ENCODE measurements at places on chromosomes 3 and 15. TPM values are rescaled to one million over a fixed set of nuclear protein-coding genes. Genes with fewer than 3 reads are reported as not detected.

Gene FMN1
- 0.29 TPM for total RNA-seq

Gene NPAP1
- not detected for total RNA-seq

Gene RTP3
- total RNA-seq = not detected

Gene NOX5
- 0.13 TPM for total RNA-seq

Gene COLQ
- total RNA-seq = 0.29 TPM

Gene KBTBD13
- total RNA-seq = not detected

Gene ERICH6
- total RNA-seq = not detected

Gene SMCO1
- total RNA-seq = not detected
